ENCODE measurements at places on chromosomes 3 and 15. TPM values are rescaled to one million over a fixed set of nuclear protein-coding genes. Genes with fewer than 3 reads are reported as not detected.

Gene PRKCD
- 1.0 TPM for total RNA-seq

Gene CYP1A1
- total RNA-seq = under 0.01 TPM

Gene DUOX2
- not detected for total RNA-seq

Gene ACVR2B
- total RNA-seq = 2.3 TPM

Gene PLA2G4D
- not detected for total RNA-seq

Gene SLC24A5
- not detected for total RNA-seq

Gene ANKRD63
- total RNA-seq = not detected

Gene SPINK8
- total RNA-seq = not detected

Gene TMEM207
- not detected for total RNA-seq

Gene PLSCR2
- total RNA-seq = not detected

Gene MORC1
- total RNA-seq = not detected

Gene BHLHE40
- 16.7 TPM for total RNA-seq

Gene RLBP1
- total RNA-seq = not detected

Gene REC114
- total RNA-seq = not detected

Gene PLA2G4E
- not detected for total RNA-seq

Gene EPHA3
- total RNA-seq = 0.99 TPM

Gene ARMC8
- total RNA-seq = 49.6 TPM

Gene BTD
- total RNA-seq = 18.0 TPM

Gene GOLGA6D
- not detected for total RNA-seq

Gene MCF2L2
- total RNA-seq = under 0.01 TPM

Gene ATP13A5
- total RNA-seq = not detected

Gene PIERCE2
- 3.1 TPM for total RNA-seq

Gene LRRIQ4
- under 0.01 TPM for total RNA-seq

Gene SCG5
- total RNA-seq = 46.2 TPM

Gene C3orf85
- not detected for total RNA-seq

Gene CHL1
- total RNA-seq = 2.1 TPM

Gene NTRK3
- total RNA-seq = not detected

Gene SUSD5
- 2.3 TPM for total RNA-seq

Gene TRH
- total RNA-seq = not detected

Gene ATP10A
- total RNA-seq = 12.7 TPM

Gene RNU5B-1
- total RNA-seq = not detected

Gene BLOC1S6
- total RNA-seq = 91.9 TPM

Gene ALCAM
- 168 TPM for total RNA-seq

Gene GPR149
- total RNA-seq = not detected

Gene ITPKA
- 3.9 TPM for total RNA-seq

Gene SPESP1
- total RNA-seq = 4.6 TPM

Gene C3orf18
- 25.8 TPM for total RNA-seq

Gene STARD9
- 8.3 TPM for total RNA-seq

Gene CAMKV
- total RNA-seq = not detected

Gene KLHL40
- total RNA-seq = not detected

Gene DPPA2
- not detected for total RNA-seq

Gene CD200R1L
- total RNA-seq = not detected

Gene CAPN7
- total RNA-seq = 39.0 TPM

Gene TOPBP1
- total RNA-seq = 15.2 TPM

Gene DNAJC13
- 65.7 TPM for total RNA-seq

Gene PLA1A
- 0.26 TPM for total RNA-seq

Gene GREM1
- 364 TPM for total RNA-seq

Gene ANKRD34C
- total RNA-seq = not detected

Gene HTR3E
- total RNA-seq = not detected

Gene CILP
- 0.26 TPM for total RNA-seq

Gene WDR49
- total RNA-seq = 0.26 TPM

Gene SH2D7
- not detected for total RNA-seq

Gene PLSCR5
- not detected for total RNA-seq

Gene PTPRG
- 64.5 TPM for total RNA-seq

Gene TRIM42
- total RNA-seq = not detected

Gene MRPL47
- total RNA-seq = 27.6 TPM

Data from fibroblast of lung (primary cell).